ENCODE measurements at places on chromosomes 7 and 10.

DNA sequence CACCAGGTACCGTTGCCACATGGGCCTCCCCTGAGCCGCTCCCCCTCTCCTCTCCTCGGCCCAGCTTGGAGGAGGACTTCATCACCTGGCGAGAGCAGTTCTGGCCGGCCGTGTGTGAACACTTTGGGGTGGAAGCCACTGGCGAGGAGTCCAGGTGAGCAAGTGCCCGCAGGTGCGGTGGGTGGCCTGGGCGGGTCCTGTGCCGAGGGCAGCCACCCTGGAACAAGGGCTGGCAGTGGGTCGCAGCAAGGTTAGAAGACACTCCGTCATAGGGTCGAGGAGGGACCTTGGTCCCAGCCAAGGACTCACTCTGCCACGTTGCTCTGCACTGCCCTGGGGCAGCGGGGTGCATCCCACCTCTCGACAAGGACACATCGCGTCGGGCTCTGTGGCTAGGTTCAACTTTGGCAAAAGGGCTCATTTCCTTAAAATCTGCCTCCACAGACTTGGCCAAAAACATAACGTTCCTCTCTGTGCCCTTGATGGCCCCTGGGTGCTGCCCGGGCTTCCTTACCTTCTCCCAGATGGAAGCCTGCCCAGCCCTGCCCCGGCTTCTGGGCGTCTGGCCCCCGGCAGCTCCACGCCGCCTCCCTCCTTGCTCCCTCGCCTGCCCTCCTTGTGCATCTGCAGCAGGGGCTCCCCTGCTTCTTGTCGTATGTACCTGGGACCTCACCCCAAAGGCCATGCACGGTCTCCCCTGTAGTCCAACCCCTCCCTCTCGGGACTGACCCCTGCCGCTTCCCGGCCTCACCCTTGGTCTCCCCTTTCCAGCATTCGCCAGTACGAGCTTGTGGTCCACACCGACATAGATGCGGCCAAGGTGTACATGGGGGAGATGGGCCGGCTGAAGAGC lies 12.7 kb downstream of the TMEM120A start:
- DNase-seq, result no peak

DNA sequence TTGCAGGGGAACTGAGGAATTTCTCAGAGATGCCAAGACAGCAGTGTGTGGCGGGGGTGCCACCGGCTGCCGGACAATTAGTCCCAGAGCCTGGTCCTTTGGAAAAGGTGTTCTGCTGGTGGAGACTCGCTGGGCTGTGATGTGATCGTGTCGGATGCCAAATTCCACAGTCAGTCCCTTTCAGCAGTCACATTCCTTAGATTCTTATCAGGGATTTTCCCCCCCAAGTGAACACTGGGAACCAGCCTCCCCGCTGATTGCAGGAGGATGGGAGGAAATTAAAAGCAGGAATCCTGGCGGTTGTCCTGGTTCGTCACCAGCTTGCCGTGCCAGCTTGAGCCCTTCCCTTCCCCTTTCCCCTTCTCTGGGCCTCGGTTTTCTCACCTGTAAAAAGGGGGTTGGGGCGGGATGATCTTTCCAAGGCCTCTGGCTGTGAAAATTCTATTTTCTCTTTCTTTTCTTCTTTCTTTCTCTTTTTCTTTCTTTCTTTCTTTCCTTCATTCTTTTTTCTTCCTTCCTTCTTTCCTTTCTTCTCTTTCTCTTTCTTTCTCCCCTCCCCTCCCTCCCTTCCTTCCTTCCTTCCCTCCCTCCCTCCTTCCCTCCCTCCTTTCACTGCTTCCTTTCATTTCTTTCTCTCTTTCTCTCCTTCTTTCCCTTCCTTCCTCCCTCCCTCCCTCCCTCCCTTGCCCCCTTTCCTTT lies 39.6 kb downstream of the COL26A1 start:
- no peak for DNase-seq

DNA sequence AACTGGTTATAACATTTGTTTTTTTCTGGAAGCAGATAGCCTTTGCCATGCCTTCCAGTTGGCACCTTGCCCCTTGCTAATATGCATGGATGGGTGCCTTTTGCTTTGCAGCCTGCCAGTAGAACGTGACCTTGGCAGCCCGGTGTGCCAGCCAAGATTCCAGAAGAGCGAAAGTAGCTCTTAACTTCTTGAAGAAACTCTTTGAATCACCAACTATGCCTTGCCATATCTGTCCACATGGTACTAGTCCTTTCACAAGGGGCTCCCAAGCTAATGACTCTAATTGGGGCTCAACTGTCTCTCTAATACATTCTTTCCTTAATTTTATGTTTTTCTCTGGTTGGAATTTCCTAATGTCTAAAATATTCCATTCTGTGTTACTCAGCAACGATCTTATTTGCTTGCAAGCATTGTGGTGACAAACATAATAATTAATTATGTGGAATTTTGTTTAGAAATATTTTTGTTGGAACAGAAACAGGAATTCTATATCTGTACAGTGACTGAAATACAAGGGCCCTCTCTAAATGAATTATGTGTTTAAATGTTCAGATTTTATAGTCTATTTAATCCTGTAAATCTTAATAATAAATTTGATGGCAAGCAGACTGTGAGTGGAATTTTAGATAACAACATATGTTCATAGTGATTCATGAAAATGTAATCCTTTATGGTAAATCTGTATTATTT lies 45.8 kb downstream of the HDAC9 start:
- DNase-seq, result no peak

- no peak for DNase-seq
Measured at GRCh38 chr7:108351729-108352131, 104.5 kb downstream of the NRCAM start.

DNA sequence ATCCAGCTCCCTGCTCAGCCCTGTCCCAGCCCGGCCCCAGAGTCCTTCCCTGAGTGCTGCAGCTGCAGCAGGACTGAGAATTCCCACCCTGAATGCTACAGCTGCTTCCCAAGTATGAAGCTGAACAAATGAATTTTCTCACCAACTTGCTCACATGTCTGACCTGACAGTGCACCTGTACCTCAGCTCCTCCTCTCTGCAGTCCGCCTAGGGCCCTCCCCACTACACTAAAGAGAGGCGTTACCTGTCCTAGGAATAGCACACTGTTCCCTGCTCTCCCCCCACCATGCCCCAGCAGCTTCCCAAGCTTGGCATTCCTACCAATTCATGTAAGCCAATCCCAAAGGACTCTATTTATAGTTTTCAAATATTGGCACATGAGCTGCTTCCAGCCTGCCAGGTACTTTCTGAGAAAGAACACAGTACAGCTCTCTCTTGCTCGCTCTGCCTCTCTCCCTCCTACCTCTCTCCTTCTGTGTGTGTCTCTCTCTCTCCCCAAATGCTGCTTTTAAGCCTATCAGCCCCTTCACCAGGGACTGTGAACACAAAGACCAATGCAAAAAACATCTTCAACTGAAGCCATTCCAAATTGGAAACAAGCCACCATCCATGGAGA lies 400.1 kb downstream of the TNS3 start:
- no peak for DNase-seq

DNA sequence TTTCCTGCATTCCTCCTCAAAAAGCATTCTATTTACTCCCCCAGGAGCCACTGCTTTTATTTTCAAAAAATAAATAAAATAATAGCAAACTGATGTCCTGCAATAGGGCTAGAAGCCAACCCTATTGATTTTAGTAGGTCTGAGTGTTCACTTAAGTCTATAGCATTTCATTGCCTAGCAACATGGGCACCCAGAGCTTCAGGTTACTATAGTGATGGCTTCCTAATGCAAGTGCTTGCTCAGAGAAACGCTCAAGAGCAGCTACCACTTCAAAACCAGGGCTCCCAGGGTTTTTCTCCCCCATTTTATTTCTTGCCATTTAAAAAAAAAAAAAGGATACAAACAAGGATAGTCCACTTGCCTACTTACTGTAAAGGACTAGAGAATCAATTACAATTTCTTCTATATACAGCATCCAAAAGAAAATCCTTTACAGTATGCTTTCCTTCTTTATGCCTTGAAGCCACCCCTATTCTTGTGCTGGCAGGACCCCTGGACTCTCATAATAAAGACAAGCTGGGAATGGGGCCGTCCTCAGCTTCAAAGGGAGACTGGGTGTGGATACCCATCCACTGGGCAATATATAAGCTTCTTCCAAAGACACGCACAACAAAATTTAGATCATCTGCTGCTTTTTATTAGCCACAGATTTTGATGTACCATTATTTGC lies 133.3 kb downstream of the VPS41 start:
- no peak for DNase-seq

DNA sequence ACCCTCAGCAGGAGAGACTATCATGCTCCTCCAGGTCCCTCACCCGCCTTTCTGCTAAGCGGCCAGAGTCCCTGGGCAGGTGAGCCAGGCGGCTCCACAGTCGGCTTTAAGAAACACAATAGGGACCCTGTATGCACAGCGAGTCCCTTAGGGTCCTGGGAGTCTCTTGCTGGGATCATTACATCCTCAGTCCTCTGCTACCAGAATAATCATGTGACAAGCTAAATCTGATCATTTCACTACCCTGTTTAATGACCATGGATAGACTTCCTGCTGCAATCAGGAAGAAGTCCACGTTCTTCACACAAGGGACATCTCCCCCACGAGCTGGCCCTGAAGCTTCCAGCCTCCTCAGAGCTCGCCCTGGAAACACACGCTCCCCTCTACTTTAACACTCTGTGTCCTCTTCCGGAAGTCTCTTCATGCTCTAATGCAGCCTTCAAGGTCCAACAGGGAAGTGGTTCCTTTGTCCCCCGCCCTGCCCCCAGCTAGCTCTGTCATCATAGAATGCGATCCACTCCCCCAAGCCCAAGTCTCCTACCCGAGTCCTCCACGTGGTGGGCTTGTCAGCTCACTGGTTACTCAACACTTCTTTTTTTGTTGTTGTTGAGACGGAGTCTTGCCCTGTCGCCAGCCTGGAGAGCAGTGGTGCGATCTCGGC lies 101.5 kb downstream of the RNF216 start:
- DNase-seq, result no peak

- no peak for DNase-seq
Measured at GRCh38 chr10:36670621-36671402, 454.6 kb upstream of the ANKRD30A start.

DNA sequence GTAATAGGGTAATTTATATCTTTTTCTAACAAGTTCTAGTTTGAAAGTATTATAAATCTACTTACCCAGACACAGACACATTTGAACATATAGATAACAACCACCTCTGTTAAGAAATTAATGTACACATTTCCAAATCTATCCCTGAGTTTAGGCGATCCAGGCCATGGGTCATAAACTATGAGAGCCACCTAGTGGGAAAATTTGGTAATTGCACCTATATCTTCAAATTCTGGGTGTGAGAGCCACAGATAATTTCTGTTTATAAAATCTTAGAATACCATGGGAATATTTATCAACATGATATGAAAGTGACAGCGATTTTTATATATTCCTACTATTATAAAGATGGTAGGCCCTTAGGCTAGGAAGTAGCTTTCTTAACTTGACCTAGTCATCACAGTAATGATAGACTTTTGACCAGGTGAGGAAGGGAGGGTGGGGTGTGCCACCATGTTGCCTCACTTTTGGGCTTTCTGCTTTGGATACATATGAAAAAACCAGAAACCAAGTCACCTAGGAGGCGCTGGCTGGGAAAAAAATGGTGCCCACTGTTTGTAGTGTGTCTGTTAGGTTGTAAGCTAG lies 8.0 kb upstream of the EPHA1 start:
- peak; percentile 28 for DNase-seq

DNA sequence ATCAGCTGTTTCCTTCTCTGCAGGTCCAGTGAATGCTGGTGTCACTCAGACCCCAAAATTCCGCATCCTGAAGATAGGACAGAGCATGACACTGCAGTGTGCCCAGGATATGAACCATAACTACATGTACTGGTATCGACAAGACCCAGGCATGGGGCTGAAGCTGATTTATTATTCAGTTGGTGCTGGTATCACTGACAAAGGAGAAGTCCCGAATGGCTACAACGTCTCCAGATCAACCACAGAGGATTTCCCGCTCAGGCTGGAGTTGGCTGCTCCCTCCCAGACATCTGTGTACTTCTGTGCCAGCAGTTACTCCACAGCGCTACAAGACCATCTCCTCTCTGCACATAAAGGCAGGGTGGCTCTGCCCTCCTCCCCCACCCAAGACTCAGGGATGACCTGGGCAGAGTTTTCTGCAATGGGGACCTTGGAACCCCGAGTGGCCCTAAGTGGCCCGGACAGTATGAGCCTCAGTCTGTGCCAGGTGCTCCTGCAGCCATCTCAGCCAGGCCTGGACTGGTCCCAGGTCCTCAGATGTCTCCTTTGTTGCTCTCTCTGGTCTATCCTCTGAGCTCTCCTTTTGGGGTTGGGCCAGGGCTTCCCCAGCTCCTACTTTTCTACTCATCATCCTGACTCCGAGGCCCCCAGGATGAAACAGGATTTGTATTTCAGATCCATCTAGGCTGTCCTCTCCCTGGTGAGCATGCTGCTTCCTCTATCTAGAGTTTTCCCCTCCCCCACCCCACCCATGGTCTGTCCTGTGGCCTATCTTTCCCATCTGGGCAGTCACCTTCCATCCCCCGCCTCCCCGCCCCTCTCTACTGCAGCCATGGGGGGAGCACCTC lies 212.1 kb upstream of the PRSS58 start:
- DNase-seq, result peak; percentile 84

DNA sequence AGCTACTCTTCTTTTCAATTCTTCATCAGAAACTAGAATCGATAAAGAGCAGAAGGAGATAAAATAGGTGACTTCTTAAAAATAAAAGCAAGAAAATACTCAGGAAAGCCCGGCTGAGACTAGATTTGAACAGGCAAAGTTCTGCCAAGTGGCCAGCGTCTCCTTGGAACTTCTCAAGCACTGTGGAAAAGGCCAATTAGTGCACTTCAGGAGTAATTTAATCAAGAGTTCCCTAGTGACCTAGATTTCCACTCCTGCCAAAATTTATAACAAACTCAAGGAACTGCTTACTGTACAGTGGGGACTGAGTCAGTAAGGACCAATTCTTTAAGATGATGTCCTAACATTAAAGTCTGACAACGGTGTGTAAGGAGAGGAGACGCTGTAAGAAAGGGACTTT lies 57.3 kb downstream of the CHCHD3 start:
- DNase-seq, result no peak

All from erythroblast (primary cell).